ENCODE measurements at places on chromosomes 7 and 10. TPM values are rescaled to one million over a fixed set of nuclear protein-coding genes. Genes with fewer than 3 reads are reported as not detected.

DNA sequence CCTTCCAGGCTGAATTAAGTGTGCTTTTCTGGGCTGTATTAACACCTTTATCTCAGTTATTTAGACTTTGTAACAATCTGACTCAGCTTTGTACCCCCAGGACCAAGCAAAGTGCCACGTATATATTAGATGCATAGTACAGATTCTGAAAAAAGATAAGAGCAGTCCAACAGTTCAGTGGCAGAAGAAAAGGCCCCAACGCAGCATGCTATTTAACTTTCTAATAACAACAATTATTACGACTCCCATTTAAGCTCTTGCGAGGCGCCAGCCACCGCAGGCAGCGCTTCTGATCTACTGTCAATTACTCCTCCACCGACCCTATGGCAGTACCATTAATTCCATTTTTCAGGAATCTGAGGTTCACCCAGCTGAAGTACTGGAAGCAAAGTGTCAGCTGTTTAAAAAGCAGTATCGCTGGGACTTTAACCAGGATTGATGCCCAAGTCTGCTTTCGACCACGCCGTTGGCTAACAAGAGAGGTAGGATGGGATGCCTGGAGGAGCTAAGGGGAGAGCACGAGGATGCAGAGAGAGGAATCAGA lies 638 bp downstream of the LIPA start:
- H3K27ac ChIP-seq = peak overlapping the region; percentile 76
- peaks cover 9% of the 10 kb centered on the region for H3K4me1 ChIP-seq
- no peaks in the 10 kb centered on the region for H3K36me3 ChIP-seq
- no peaks in the 10 kb centered on the region for H3K27me3 ChIP-seq
- H3K4me3 ChIP-seq = peak overlapping the region; percentile 80

DNA sequence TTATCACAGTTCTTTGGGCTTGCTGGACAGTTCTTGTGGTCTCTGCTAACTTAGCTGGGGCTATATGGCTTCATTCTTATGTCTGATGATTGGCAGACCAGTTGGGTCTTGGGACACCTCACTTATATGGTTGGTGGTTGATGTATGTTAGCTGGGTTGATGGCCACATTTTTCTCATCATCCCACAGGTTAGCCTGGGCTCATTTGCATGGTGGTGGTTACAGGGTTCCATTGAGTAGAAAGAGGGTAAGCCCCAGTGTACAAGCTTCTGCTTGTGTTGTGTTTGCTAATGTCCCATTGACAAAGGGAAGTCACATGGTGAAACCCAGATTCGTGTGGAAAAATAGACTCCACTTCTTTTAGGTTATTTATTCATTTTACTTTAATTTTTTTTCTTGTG lies 40.6 kb downstream of the TMEM60 start:
- no peak for DNase-seq
- no peaks in the 10 kb centered on the region for H3K36me3 ChIP-seq
- peaks cover 13% of the 10 kb centered on the region for H3K4me1 ChIP-seq
- no peak overlapping the region for H3K4me3 ChIP-seq
- H3K27ac ChIP-seq = no peak overlapping the region
- no peaks in the 10 kb centered on the region for H3K27me3 ChIP-seq

MMD2 gene
- not detected for polyA plus RNA-seq

LRRC27 gene
- polyA plus RNA-seq = 4.9 TPM

PRLHR gene
- not detected for polyA plus RNA-seq
